ENCODE measurements at places on chromosomes 4 and X. TPM values are rescaled to one million over a fixed set of nuclear protein-coding genes. Genes with fewer than 3 reads are reported as not detected.

GRCh38 chr4:93781198-93781597, 47.4 kb upstream of the ATOH1 start:
- H3K27me3 ChIP-seq, result no peaks in the 10 kb centered on the region
- no peak overlapping the region for H3K27ac ChIP-seq
- no peaks in the 10 kb centered on the region for H3K36me3 ChIP-seq

DNA sequence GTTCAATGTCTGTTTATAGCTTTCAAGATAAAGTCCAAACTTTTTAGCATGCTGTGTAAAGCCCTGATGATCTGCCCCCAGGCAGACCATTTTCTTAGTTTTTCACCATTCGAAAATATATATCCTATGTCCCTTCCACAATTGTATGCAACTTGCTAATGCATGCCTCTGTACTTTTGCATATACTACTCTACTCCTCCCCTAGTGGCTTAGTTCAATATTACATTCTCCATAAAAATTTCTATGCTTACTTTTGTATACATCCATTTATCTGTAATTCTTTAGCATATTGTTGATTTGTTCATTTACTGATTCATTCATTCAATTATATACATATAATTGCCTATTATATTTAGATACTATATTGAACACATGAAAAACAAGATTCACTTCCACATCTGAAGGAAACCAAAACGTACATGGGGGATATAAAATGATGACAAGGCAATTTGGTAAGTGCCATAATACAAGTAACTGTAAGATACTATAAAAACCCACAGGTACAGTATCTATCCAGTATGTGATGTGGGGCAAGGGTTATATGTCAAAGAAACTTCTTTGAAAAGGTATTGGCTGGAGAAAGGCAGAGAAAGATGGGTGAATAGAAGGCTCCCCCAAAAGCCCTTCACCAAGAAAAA, 902.5 kb downstream of the FAM133A start:
- H3K4me1 ChIP-seq, result no peaks in the 10 kb centered on the region
- H3K27me3 ChIP-seq, result no peaks in the 10 kb centered on the region
- no peak for DNase-seq
- no peak overlapping the region for H3K4me3 ChIP-seq
- H3K27ac ChIP-seq, result no peak overlapping the region

DNA sequence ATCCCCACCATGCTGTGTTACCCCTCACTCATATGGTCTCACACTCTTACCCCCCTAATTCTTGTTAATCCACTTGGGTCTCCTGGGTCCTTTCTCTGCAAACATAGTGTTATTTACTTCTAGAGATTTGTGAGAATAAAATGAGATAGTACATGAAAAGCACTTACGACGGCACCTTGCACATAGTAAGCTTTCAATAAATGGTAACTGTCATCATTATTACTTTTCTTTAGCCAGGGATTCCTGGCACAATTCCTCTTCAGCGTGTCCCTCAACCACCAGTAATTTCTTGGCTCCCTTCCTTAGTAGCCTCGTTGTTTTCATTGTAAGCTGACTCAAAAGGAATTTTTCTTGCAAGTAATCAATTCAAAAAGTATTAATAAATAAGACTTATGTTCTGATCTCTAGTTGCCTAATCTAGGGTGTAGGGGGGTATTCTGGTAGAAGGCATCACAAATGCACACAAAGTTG, 30.1 kb upstream of the RBMX start:
- peak overlapping the region; percentile 18 for H3K27ac ChIP-seq
- no peaks in the 10 kb centered on the region for H3K4me1 ChIP-seq
- no peaks in the 10 kb centered on the region for H3K36me3 ChIP-seq
- DNase-seq, result no peak
- H3K4me3 ChIP-seq, result no peak overlapping the region

- H3K36me3 ChIP-seq, result no peaks in the 10 kb centered on the region
- H3K4me1 ChIP-seq, result peaks cover 10% of the 10 kb centered on the region
- H3K4me3 ChIP-seq, result no peak overlapping the region
- no peak for DNase-seq
- no peak overlapping the region for H3K27ac ChIP-seq
- no peaks in the 10 kb centered on the region for H3K27me3 ChIP-seq
These were observed 215.3 kb upstream of the ANXA3 start for GRCh38 chr4:78336093-78336943.

DNA sequence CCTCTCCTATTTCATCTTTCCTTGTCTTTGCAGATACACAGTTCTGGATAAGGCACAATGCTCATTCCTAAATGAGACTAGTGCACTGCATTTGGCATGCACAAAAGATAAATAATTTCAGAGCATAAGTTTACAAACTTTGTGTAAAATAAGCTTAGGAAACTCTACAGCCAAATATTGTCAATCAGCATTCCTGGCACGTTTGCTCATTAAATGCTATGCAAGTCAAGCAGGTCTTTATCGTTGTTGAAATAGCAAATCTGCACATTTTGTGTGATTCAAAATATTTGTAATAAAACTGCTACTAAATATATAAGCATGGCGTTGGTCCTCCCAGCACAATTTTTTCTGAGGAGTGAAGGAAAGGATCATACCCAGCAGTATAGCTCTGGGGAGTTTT, 322.1 kb upstream of the NOCT start:
- no peaks in the 10 kb centered on the region for H3K27me3 ChIP-seq
- H3K4me1 ChIP-seq, result no peaks in the 10 kb centered on the region
- H3K36me3 ChIP-seq, result no peaks in the 10 kb centered on the region
- H3K4me3 ChIP-seq, result no peak overlapping the region
- H3K27ac ChIP-seq, result no peak overlapping the region

PRDM8 gene
- total RNA-seq, result 5.4 TPM

SGCB gene
- total RNA-seq, result 13.9 TPM

GAB1 gene
- total RNA-seq, result 40.8 TPM

GRIPAP1 gene
- 33.7 TPM for total RNA-seq

SFRP2 gene
- 15.0 TPM for total RNA-seq

CETN2 gene
- 41.9 TPM for total RNA-seq

GUCY1A1 gene
- 11.4 TPM for total RNA-seq
